ENCODE measurements at places on chromosomes 3 and 15. TPM values are rescaled to one million over a fixed set of nuclear protein-coding genes. Genes with fewer than 3 reads are reported as not detected.

GRCh38 chr3:157436583-157437291, at the start of gene PTX3:
Gene PTX3 (plus strand): TSS chr3:157436850. CDS start chr3:157436934, 84 bp downstream.
- H3K4me1 ChIP-seq: peaks cover 8% of the 10 kb centered on the region
- H3K27ac ChIP-seq: no peak within 1 kb of the TSS
- no peaks in the 10 kb centered on the region for H3K36me3 ChIP-seq
- H3K4me3 ChIP-seq: peak within 1 kb of the TSS; percentile 35
- H3K27me3 ChIP-seq: peaks cover 54% of the 10 kb centered on the region

GRCh38 chr3:149670742-149671492, 13.1 kb upstream of the WWTR1 start:
- DNase-seq: no peak
- no peak overlapping the region for H3K27ac ChIP-seq
- H3K4me3 ChIP-seq: no peak overlapping the region
- H3K4me1 ChIP-seq: no peaks in the 10 kb centered on the region
- no peaks in the 10 kb centered on the region for H3K36me3 ChIP-seq

GRCh38 chr15:81334768-81335435, 11.0 kb upstream of the STARD5 start:
- H3K36me3 ChIP-seq: no peaks in the 10 kb centered on the region
- H3K4me3 ChIP-seq: no peak overlapping the region
- H3K27me3 ChIP-seq: peaks cover 5% of the 10 kb centered on the region
- H3K4me1 ChIP-seq: no peaks in the 10 kb centered on the region

- peaks cover under 1% of the 10 kb centered on the region for H3K36me3 ChIP-seq
- peak overlapping the region; percentile 90 for H3K27ac ChIP-seq
- H3K27me3 ChIP-seq: no peaks in the 10 kb centered on the region
- H3K4me1 ChIP-seq: peaks cover 24% of the 10 kb centered on the region
- no peak for DNase-seq
These were observed 664 bp downstream of the PPCDC start for GRCh38 chr15:75023872-75024636.

DNA sequence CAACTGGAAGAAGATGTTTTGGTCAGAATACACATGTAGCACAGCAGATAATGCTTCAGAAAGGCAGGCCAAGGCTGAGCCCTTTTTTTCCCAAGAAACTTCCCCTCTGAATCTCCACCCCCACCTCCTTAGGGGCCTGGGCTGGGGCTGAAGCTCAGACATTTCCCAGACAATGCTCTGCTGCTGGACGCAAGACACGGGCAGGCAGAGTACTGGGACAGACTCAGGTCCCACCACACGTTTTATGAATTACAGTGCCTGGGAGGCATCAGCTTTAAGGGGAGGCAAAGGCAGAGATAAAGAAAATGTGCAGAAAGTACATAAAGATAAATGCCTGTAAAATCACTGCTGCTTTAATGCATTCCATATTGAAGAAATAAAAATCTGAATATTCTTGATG, 479.4 kb downstream of the ERC2 start:
- no peak overlapping the region for H3K27ac ChIP-seq
- peaks cover 3% of the 10 kb centered on the region for H3K27me3 ChIP-seq
- H3K4me1 ChIP-seq: no peaks in the 10 kb centered on the region

DNA sequence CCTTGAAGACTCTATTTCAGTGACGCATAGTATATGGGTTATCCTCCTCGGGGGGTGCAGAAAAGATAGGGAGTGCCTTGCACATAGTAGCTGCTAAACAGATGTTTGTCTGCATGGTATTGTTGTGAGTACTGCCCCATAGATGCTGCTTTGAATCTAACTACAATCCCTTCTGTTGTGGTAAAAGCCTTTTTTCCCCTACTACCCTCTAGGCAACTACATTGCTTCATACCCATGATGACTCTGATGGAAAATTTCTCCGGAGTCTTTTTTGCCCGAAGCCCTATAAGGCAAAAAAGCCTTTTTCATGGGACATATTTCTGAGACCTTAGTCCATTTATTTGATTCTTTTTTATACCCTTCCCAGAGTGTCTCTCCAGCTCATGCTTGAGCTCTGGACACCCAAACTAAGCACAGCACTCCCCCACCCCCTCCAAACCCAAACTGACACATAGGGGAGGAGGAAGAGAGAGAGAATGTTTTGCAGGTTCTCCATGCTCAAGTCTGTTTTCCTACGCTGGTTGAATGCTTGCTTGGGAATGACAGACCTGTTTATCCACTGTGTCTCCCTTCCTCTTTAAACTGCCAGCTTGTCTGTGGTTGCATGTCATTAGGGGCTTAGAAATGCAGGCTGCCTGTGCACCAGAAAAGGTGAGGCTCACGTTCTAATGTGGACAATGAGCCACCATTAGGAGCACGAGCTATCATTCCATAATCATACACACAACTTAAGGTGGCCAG, 52.9 kb downstream of the LRTM1 start:
- H3K27ac ChIP-seq: no peak overlapping the region
- no peaks in the 10 kb centered on the region for H3K27me3 ChIP-seq
- no peaks in the 10 kb centered on the region for H3K4me1 ChIP-seq
- no peaks in the 10 kb centered on the region for H3K36me3 ChIP-seq
- H3K4me3 ChIP-seq: no peak overlapping the region

Gene MME
- total RNA-seq: not detected

Gene KBTBD13
- not detected for total RNA-seq

Gene FOXB1
- 1.2 TPM for total RNA-seq

Gene ADAMTS17
- total RNA-seq: 0.83 TPM

Gene CHRNA5
- total RNA-seq: 6.4 TPM

Gene CLDND1
- total RNA-seq: 328 TPM
